Motor neuron (in vitro differentiated cells): ENCODE measurements at places on chromosomes 4 and X. TPM values are rescaled to one million over a fixed set of nuclear protein-coding genes. Genes with fewer than 3 reads are reported as not detected.

Gene IL3RA
- total RNA-seq = 1.1 and 1.3 TPM in 2 replicates

Gene CLDN34
- total RNA-seq = 0.45 and 0.71 TPM in 2 replicates

Gene MAMLD1
- total RNA-seq = 3.4 and 4.4 TPM in 2 replicates

Gene TSPAN7
- total RNA-seq = 45.7 and 47.0 TPM in 2 replicates

Gene PNCK
- 16.7 and 20.7 TPM in 2 replicates for total RNA-seq

Gene UGT2B15
- not detected in 2 replicates for total RNA-seq

Gene ANAPC10
- 22.1 and 23.8 TPM in 2 replicates for total RNA-seq

Gene TRAM1L1
- total RNA-seq = 3.5 and 4.5 TPM in 2 replicates

Gene SH2D1A
- 0.14 and 0.30 TPM in 2 replicates for total RNA-seq

Gene MGAT4D
- not detected in 2 replicates for total RNA-seq

Gene CTSO
- total RNA-seq = 23.2 and 27.5 TPM in 2 replicates

Gene MAGEA12
- not detected in 2 replicates for total RNA-seq

Gene POLN
- 0.77 and 1.2 TPM in 2 replicates for total RNA-seq

Gene GSX2
- 0.14 TPM in 1 of 2 replicates, not detected in the other for total RNA-seq
